ENCODE measurements at places on chromosomes 13 and 19. TPM values are rescaled to one million over a fixed set of nuclear protein-coding genes. Genes with fewer than 3 reads are reported as not detected.

VSTM2B gene
- not detected for total RNA-seq

GRCh38 chr19:14728595-14728994 is 38.7 kb downstream of the ZNF333 start:
- DNase-seq, result no peak

COMP gene
- total RNA-seq, result 1.4 TPM

GRCh38 chr19:53908935-53909415 is at the start of gene CACNG7:
Gene CACNG7, plus strand, starts transcription at chr19:53909278. Its CDS starts 3,554 bp downstream, at chr19:53912832.
- DNase-seq, result no peak

TNNT1 gene
- total RNA-seq, result not detected

DNA sequence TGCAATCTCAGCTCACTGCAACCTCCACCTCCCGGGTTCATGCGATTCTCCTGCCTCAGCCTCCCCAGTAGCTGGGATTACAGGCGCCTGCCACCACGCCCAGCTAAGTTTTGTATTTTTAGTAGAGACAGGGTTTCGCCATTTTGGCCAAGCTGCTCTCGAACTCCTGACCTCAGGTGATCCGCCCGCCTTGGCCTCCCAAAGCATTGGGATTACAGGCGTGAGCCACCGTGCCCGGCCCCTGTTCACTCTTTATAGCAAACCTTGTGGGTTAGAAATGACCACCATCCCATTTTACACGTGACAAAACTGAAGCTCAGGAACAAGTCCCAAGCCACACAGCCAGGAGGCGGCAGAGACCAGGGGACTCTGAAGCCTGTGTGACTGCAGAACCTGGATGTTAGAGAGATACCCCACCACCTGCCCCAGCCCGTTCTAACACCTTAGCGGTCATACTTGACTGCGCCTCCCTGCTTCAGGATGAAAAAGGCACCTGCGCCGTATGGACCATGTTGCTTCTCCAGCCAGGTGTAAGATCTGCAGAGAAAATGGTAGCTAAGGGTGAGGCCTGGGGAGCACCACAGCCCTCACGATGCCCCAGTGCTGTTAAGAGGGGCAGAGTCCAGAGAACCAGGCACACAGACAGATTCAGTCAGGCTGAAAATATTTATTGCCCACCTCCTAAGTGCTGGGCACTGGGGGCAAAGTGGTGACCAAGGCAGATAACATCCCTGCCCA is 3.6 kb downstream of the DMAC2 start:
- DNase-seq, result no peak

DNA sequence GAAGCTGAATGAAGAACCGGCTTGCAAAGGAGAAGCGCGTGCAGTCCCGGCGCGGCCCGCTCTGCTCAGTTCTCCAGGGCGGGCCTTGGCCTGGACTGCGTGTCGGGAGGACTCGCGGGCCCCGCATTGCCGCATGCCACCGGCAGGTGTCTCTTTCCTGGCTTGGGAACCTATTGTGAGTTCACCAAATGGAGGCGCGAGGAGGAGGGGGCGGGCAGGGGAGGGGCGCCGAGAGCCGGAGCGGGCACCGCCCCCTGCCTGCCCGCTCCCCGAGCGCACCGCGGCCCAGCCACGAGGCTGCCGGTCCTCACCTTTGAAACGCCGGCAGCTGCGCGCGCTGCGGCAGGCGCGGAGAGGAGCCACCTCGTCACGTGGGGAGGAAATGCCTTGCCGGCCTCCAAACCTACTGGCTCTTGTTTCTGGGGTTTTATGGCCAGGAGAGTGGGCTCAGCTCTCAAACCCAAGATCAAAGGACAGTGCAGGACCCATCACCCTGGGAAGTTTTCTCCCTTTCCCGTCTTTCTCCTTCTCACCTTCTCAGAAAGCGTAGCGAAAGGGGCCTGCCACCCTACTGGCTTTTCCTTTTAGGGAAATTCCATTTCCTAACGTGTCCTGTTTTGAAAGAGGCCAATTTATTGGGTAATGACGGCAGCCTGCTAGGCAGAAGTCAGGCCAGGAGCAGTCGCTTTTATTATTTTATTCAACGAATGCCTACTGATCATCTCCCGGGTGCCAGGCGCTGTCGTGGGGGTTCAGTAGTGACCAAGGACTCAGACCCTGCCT is 13.8 kb upstream of the UBE2L5 start:
- DNase-seq, result peak; percentile 98

- DNase-seq, result no peak
These were observed 35.5 kb upstream of the CSNK1A1L start for GRCh38 chr13:37141011-37141410.

- no peak for DNase-seq
These were observed 580 bp downstream of the AP2A1 start for GRCh38 chr19:49767381-49767780.

GRCh38 chr13:113553511-113554332 is 30.8 kb upstream of the TFDP1 start:
- DNase-seq, result no peak

NXNL1 gene
- total RNA-seq, result not detected

All from sigmoid colon (tissue), 7 donors.